ENCODE measurements at places on chromosomes 4 and X.

DNA sequence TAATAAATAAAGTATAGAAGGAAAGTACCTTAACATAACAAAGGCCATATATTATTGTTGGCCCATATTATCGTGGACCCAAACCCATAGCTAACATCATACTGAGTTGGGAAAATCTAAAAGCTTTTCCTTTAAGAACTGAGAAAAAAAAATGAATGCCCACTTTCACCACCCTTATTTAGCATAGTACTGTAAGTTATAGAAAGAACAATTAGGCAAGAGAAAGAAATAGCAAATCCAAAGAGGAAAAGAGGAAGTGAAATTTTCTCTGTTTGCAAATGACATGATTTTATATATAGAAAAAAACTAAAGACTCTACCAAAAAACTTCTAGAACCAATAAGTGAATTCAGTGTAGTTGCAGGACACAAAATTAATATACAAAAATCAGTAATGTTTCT is 1854.6 kb downstream of the PCDH7 start:
- DNase-seq = no peak

DNA sequence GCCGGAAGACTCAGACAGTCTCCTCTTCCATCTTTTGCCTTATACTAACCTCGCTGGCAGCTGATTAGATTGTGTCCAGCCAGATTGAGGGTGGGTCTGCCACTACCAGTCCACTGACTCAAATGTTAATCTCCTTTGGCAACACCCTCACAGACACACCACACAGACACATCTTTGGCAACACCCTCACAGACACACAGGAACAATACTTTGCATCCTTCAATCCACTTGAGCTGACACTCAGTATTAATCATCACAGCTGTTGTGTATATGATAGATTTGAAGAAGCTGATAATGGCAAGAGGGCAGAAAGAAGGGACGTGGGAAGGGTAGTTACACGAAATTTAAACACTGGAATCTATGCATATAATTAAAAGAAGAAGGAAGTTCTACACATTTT is 139.5 kb downstream of the ANKRD50 start:
- no peak for DNase-seq

- DNase-seq = no peak
Observed at GRCh38 chr4:128560754-128561495, 248.6 kb upstream of the JADE1 start.

GRCh38 chr4:149956678-149957077 is 121.6 kb upstream of the DCLK2 start:
- no peak for DNase-seq

DNA sequence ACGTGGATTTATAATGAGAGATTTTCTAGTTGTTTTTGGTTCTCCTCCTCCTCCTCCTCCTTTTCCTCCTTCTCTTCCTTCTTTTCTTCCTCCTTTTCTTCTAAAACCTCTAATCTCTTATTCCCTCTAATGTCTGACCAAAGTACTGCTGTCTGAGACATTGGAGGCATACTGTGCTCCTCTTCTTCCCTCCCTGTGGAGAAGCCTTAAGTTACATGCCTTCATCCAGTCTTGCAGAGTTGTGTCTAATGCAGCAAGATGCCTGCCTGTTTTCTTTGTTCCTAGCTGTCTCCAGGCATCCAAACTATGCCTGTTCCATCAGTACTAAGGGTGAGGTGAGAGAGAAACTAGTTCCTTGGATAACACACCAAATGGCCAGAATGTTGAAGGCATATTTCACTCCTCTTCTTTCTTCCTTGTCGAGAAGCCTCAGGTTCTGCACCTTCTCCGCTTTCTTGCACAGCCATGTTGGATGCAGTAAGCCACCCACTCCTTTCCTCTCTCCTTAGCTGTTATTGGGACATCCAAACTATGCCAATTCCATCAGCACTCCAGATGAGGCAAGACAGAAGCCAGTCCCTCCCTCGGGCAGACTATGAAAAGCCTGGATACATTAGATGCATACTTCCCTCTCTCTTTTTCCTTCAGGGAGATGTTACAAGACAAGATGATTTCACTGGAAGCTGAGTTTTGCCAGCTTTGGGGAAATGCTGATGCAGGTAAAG is 285.7 kb upstream of the TRAM1L1 start:
- DNase-seq = no peak

- DNase-seq = no peak
Observed at GRCh38 chrX:110119480-110119879, 116.6 kb downstream of the TMEM164 start.

GRCh38 chrX:65528293-65528692 is 6.3 kb downstream of the LAS1L start:
- no peak for DNase-seq

DNA sequence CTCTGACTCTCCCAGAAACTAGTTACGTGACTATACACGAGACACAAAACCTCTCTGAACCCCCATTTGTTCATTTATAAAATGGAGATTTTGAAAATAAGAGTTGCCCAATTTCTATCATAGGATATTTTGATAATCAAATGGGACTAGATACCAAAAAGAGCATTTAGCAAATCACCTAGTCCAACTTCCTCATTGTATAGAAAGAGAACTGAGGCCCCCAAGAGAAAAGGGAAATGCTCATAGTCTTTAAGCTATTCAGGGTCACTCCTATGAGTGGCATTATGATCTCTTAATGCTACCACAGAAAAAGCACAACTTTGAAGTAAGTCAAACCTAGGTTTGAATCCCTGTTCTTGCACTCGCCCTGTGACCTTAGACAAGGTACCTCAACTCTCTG is 62.7 kb downstream of the BMP15 start:
- DNase-seq = no peak

DNA sequence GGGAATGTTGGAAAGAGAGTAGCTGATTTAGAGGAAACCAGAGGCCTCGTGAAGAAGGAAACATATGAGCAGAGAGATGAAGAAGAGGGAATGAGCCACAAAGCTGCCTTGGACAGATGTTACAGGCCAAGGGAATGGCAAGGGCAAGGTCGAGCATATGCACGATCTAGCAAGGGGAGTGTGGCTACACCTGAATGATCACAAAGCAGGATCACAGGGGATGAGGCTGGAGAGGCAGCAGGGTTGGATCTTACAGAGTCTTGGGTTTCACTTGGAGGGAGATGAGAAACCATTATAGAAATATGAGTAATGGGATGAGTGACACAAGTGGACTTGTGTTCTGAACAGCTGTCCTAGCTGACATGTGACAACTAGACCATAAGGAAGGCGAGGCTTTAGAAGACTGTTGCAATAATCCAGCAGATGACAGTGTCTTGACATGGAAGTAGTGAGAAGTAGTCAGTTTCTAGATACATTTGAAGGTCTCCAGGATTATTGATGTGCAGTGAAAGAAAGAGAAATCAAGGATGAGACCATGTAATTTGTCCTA is 58.7 kb downstream of the RASGEF1B start:
- no peak for DNase-seq

DNA sequence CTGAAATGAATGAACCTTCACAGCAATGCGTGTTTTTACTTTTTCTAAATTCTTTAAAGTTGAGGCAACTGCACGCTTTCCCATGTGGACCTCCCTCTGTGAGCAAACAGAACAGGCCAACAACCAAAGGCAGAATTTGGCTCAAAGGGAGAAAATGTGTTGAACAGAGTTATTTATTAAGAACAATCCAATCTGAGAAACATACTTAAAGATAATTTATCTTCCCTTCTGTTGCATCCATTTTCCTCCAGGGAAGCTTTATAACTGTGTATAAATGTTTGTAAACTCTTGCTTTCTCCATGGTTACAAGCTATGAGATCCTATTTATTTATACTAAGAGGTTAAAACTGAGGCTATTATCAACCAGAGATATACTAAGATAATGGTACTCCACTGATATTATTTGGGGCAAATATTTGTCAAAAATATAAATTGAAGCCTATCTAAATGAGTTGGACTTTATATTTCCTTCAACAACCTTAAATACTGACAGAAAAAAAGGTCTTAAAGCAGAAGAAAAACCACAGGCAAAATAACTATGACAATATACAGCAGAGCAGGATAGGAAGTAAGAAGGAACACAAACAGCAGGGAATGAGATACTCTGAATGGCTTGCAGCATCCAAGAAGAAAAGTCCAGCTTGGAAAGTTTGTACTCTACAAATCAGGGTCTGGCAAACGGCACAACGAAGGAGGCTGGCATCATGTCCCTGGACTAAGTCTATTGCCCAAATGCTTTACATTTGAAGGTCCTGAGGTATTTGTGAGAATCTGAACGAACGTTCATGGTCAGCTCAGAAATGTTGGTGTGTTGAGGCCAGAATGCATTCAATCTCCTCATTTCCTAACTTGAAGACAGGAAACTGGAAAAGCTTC is 663.2 kb upstream of the INTU start:
- DNase-seq = no peak

DNA sequence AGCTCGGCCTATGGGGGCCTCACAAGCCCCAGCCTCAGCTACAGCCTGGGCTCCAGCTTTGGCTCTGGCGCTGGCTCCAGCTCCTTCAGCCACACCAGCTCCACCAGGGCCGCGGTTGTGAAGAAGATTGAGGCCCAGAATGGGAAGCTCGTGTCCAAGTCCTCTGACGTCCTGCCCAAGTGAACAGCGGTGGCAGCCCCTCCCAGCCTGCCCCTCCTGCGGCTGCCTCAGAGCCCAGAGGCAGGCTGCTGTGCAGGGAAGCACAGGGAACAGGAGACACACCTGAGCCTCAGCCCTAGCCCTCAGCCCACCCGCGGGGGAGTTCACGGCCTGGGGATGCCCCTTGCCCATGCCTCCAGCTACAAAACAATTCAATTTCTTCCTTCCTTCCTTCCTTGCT is 75.7 kb upstream of the ZXDA start:
- DNase-seq = no peak

GRCh38 chr4:8607603-8608481 is 15.3 kb downstream of the CPZ start:
- DNase-seq = no peak

DNA sequence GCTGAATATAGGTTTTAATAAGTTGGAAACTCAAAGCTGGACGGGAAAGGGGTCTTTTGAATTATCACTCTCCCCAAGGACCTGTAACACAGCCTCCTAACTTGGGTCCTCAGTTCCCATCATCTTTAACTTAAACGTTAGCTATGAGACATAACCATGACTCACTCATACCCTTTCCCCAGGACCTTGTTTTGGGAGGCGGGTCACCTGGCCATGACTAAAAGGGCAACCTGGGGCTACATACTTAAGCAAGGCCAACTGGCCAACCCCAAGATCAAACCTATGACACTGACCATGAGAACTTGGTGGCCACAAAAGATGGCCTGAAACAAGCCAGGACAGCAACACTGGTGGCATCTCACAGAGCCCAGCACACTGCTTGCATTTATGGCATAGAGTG is 89.0 kb downstream of the SH3KBP1 start:
- DNase-seq = no peak

GRCh38 chrX:23012636-23013035 is 12.9 kb downstream of the DDX53 start:
- no peak for DNase-seq

DNA sequence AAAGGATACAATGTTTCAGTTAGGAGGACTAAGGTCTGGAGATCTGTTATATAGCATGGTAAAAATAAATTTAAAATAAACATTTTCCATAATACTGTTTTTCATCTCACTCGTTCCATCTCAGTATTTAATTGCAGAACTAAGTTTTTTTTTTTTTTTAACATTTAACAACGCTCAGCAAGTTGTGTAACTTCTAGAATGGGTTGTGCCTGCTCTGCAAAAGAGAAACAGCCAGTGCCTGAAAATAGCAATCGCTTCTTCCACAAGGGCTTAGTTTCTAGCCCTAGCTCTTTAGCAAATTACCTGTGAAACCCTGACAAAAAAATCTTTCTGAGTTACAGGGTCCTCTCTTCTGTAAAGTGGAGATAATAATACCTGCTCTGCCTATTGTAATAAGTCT is 41.9 kb downstream of the CNGA1 start:
- no peak for DNase-seq

- no peak for DNase-seq
Observed at GRCh38 chrX:115499112-115499805, 61.7 kb upstream of the PLS3 start.

DNA sequence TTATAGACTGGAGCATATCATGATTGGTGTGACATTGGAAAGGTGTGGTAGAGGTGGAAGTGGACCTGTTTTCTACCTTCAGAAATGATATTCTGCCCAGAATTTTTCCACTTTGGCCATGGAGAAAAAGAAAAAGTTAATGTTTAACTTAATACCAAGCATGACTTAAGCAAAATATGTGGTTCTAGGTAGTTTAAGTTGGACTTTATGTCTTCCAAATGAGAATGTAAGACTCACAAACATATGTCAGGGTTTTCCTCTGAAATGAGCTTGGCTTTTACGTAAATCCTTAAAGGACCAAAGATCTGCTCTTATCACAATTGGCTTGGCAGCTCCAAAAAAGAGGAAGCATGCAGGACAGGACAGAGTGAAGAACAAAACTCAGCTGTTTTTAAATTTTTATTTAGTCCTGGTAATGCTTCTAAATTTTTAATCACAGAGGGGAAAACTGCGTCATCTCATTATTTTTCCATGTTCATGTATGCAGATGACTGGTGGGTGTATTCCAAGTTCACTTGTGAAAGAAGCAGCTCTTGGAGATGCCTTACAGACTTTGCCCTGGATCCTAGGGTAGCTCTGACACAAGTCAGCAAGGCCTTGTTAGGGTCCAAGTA is 98.2 kb downstream of the ANK2 start:
- no peak for DNase-seq

DNA sequence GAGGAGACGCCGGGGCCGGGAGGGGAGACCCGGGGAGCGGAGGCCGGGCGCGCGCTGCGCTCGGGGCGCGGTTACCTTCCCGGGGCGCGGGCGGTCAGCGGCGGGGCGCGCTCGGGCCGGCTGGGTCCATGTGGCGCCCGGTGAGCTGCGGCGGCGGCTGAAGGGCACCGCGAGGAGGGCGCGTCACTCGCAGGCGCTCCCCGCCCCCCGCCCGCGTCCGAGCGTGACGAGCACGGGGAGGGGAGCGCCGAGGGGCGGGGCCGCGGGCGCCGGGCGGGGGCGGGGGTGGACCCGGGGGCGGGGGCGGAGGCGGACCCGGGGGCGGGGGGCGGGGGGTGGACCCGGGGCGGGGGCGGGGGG is at the start of gene CPLX1:
TSS of gene CPLX1 (minus strand) at position 159 of the 360 bp plus-strand sequence. CDS start 1,607 bp downstream, outside the sequence.
- DNase-seq = no peak

DNA sequence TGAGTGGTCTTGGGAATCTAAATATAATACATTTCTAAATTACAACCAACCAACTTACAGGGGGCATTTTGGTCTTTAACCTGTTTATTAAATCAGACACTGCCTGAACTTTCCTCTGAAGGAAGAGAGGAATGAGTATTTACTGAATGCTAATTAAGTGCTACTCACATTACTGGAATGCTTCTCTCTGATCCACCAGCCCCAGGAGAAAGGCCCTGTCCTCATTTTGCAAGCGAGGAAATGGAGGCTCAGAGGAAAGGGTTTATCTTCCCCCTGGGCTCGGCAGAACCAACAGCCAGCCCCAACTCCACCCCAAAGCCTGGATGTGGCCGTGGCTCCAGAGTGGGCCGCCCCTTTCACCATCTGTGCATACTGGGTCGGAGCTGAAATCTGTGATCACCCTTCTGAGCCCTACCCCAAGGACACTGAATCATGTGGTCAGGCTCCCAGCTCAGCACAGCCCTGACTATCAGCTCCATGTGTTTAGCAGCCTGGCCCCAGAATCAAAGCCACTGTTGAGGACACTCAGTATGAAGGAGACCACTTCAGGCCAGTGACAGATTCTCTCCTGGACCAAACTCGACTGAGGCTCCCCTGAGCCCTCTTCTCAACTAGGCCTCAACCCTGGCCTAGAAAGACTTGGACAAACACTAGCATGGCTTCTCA is 56.7 kb upstream of the ENPP6 start:
- no peak for DNase-seq

GRCh38 chrX:48592971-48593370 is 4.3 kb upstream of the WDR13 start:
- DNase-seq = no peak
